Ascending aorta (tissue), 2 donors: ENCODE measurements at places on chromosomes 4 and X. TPM values are rescaled to one million over a fixed set of nuclear protein-coding genes. Genes with fewer than 3 reads are reported as not detected.

DNA sequence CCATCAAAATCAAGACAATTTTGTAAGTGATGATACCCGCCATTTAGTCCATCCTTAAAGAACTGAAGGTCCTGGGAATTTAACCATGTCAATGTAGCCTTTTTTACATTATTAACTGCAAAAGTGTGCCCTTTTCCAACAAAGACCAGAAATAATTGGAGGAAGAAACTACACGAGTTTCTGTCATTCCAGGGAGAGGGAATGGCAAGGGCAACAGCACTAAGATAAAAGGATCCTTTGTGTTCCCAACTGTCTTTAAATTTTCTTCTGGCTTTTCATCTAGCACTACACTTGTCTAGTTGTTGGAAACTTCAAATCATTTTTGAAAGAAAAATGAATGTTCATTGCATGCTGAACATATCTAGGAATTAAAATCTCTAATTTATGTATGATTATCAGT lies 286.2 kb downstream of the GALNTL6 start:
- DNase-seq, result no peak

Gene LPAR4
- total RNA-seq, result not detected

- DNase-seq, result no peak
Measured at GRCh38 chr4:66300336-66300934, 630.1 kb upstream of the EPHA5 start.

DNA sequence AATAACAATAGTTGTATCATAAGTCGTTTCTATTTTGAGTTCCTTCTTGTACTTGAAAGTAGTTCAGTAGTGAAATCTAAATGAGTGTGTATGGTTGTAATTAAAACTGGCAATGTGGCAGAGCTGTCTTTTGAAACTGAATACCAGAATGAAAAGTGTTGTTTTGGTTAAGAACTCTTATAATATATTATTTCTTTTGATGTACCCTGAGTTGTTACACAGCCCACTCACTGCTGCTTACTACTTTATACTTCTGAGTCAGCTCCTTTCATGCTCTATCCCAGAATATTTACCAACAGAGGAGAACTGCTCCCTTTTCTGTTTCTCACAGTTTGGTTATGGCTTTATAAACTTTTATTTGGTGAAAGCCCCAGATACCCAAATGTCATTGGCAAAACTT lies 28.8 kb downstream of the FAM199X start:
- DNase-seq, result no peak

DNA sequence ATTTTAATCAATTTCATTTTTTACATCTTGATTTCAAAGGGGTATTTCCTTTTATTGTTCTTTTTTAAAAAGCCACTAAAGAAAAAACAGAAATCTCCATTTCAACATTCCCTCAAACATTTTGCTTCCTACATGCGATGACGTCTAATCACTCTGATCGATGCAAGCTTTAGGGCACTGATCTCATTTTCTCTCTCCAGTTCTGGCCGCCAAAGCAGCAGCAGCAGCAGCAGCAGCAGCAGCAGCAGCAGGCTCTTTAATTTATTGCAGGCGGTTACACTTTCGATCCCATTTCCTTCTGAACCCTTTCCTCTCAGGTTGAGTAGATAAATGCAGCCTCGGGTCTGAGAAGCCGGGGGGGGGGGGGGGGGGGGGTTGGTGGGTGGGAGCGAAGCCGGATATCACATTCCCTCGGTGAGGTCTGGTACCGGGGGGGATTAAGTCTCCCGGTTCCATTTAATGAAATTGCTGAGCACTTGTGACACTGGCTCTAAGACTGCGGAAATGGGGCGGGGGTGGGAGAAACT lies 3.4 kb upstream of the PCDH7 start:
- no peak for DNase-seq

GRCh38 chr4:42543762-42544161 lies 113.1 kb downstream of the ATP8A1 start:
- DNase-seq, result no peak

Gene CXCL1
- total RNA-seq, result 18.0 TPM

GRCh38 chr4:39279416-39279815 lies 86.7 kb downstream of the RFC1 start:
- DNase-seq, result no peak
